ENCODE measurements at places on chromosomes 3 and 15. TPM values are rescaled to one million over a fixed set of nuclear protein-coding genes. Genes with fewer than 3 reads are reported as not detected.

ZNF35 gene
- total RNA-seq, result 7.7 TPM

MAPKBP1 gene
- total RNA-seq, result 5.3 TPM

GRCh38 chr3:193481436-193481835 lies 73.3 kb downstream of the ATP13A4 start:
- no peak for DNase-seq

GRCh38 chr3:164612751-164613150 lies 465.5 kb downstream of the SI start:
- no peak for DNase-seq

DNA sequence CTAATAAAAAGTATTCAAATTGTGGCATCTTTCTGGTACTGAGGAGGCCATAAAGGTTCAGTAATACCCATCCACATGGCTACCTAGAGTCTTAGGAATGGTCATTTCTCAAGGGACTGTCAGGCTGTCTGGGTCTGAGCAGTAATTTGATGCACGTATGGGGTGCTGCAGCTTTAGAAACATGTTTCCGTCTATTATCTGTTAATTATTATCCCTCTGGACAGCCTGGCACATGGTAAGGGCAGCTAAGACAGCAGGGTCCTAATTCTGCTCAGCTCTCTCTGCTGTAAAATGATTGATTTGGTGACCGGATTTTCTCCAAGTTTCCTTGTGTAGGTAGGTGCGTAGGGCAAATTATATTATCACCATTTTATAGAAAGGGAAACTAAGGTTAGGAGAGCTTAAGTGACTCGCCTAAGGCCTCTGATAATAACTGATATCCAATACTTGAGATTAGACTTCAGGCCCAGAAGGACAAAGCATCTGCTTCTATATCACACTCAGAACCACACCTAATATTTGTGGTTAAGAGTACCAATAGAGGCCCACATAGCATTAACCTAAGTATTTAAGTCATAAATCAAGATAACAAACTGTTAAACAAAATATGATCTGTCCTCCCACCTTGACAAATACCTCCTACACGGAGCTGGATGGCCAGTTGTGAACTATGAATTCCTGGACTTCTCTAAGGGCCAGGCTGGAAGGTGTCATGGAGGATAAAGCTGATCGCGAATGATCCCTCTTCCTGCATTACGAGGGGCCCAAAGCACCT lies 2.9 kb upstream of the RAP2B start:
- no peak for DNase-seq
